AML-193 (cell line): ENCODE measurements at places on chromosomes 11 and 22.

- DNase-seq: no peak
Observed at GRCh38 chr22:23922921-23923320, 28.7 kb downstream of the MIF start.

GRCh38 chr11:117833401-117833891 is 8.9 kb upstream of the FXYD2 start:
- DNase-seq: no peak

GRCh38 chr11:79617561-79617960 is 176.7 kb upstream of the TENM4 start:
- DNase-seq: no peak

DNA sequence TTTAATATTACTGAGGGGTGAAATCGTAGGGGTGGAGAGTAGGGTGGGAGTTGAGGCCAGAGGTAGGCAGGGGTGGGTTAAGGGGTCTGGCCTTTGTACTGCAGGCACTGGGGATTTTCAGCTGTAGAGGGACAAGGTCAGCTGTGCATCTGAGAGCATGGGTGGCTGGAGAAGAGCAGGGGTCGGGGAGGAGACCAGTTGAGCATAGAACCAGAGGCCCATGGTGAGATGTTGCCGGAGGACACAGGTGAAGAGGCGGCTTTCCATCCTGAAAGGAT is 12.1 kb upstream of the CELSR1 start:
- DNase-seq: no peak

DNA sequence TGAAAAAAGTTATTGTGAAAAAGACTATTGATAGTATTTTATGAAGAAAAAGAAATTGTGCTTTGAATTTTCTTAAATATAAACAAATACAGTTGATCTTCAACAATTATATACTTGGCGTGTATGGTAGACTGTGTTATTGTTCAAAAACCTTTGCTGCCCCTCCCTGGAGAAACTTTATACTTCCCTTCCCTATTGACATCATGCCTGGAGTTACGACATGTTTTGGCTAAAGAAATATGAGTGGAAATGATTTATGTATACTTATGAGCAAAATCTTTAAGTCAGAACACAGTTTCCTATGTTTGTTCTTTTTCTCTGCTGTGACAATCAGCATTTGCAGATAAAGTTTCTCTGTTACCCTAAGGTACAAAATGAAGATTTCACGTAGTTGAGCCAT is 243.8 kb downstream of the TMEM135 start:
- DNase-seq: peak; percentile 52

GRCh38 chr22:25666308-25666707 is 75.7 kb upstream of the MYO18B start:
- DNase-seq: peak; percentile 25

GRCh38 chr11:578276-579035 is 2.2 kb downstream of the PHRF1 start:
- DNase-seq: no peak

- no peak for DNase-seq
Observed at GRCh38 chr22:27370269-27370668, 431.3 kb downstream of the MN1 start.

DNA sequence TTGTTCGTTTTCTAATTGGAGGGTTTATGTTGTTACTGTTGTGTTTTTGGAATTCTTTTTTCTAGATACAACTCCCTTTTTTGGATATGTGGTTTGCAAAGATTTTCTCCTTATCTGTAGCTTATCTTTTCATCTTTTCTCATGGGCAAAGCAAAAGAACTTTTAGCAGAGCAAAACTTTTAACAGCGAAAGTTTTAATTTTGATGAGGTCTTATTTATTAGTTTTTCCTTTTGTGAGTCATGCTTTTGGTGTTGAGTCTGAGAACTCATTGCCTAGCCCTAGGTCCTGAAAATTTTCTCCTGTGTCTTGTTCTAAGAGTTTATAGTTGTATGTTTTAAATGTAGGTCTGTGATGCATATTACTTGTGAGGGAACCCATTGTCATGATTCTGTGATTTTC is 99.4 kb downstream of the TEAD1 start:
- no peak for DNase-seq

- no peak for DNase-seq
Observed at GRCh38 chr22:35812600-35812999, 94.9 kb downstream of the APOL5 start.

DNA sequence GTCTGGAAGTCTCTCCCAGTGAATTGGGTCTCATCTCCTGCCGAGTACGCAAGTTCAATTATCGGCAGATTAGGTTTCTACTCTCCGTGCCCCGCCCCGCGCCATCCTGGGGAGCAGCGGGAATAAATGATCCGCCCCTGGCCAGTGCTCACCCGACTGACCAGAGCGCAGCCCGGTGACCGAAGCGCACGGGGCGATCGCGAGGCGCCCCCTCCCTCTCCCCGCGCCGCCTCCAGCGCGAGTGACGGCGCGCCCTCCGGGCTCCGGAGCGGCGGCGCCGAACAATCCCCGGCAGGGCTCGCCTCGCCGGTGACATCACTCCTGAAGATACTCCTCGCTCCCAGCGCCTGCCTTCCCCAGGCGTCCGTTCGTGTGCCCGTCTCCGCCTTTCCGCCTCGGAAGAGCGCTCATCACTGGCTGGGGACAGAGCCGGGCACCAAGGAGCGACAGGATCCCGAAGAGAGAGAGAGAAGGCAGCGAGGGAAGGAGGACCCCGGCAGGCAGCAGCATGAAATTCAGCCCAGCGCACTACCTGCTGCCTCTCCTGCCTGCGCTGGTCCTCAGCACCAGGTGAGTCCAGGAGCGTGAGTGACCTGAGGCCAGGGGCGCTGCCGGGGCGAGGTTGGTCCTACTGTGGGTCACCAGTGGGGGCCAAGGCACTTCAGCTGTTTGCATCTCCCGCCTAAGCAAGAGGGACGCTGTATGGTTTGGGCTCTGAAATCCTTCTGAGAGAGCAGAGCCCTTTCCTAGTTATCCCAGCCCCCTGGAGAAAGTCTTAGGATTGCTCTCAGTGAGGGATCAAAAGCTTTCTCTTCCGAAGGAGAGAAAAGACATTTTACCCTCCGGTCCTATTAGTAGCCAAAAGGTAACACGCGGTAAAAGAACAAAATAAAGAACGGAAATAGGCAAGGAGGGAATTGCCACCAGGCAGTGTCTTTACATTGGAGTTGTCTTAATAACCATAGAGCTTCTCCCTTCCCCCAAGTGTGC is at the start of gene LUZP2:
LUZP2 (plus strand) TSS at position 318 of the 990 bp plus-strand sequence.
- no peak for DNase-seq

DNA sequence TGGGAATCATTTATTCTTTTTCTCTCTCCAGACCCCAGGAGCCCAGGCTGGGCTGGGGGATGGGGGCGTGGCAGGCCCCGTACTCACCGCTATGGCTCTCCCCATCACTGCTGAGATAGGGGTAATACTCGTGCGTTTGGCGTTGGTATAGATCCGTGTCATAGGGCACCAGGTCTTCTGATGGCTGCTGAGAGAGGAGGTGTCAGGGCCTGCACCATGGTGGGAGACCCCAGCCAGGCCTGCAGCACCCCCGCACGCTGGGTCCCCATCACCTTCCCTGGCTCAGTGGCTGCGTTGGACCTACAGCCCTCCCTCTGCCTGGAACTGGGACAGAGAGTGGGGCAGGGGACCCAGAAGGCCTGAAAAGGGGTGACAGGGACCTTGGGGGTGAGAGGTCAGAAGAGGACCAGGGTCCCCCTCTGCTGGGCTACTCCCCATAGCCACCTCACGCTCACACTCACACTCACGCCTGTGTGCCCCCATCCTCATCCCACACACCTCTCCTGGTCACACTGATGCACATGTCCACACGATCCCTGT is 2.7 kb downstream of the SPI1 start:
- DNase-seq: no peak

DNA sequence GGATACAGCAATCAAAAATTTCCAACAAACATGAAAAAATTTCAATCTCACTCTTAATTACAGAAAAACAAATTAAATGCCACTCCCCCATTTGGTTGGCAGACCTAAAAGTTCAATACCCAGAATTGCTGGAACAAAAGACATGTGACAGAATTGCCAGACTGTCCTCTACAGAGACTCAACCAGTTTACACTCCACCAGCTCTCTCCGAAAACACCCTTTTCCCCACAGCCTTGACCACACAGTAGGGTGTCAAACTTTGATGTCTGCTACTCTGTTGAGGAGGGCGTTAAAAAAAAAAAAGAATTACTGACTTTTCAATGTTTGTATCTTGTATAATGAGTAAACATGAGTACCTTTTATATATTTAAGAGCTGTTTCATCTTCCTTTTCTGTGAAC is 44.7 kb upstream of the YPEL1 start:
- DNase-seq: no peak

GRCh38 chr22:20232781-20233180 is 35.3 kb downstream of the RTN4R start:
- DNase-seq: no peak

DNA sequence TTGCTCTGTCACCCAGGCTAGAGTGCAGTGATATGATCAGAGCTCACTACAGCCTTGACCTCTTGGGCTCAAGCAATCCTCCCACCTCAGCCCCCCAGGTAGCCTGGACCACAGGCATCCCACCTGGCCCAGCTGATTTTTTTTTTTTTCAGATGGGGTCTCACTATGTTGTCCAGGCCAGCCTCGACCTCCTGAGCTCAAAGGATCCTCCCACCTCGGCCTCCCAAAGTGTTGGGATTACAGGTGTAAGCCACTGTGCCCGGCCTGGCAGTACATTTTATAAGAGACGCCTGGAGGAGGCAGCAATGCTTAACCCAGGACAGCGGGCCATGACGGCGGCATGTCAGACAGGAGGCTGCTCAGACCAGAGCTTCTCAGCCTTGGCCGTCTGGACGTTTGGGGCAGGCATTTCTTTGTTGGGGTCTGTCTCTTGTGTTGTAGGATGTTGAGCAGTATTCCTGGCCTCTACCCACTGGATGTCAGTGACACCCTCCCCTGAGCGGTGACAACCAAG is 4.3 kb downstream of the LGALS2 start:
- no peak for DNase-seq

DNA sequence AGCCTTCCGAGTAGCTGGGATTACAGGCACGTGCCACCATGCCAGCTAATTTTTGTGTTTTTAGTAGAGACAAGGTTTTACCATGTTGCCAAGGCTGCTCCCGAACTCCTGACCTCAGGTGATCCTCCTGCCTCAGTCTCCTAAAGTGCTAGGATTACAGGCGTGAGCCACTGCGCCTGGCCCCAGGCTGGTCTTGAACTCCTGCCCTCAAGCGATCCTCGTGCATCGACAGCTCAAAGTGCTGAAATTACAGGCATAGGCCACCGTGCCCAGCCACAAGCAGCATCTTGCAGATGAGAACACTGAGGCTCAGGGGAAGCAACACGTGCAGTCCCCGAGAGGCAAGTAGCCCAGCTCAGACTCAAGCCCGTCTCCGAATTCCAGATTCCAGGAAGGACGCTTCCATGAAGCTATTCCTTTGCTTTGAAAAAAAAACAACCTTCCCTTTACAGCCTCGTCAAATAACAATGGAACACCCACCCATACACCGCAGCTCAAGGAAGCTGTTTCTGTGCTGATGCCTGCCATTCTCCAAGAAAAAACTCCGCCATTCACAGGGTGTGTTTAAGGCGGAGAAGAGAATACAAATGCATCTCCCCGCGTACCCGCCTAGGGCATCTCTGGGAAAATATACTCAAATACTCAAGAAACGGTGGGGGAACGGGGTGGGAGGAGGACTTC is 34.5 kb upstream of the PDGFB start:
- DNase-seq: no peak

DNA sequence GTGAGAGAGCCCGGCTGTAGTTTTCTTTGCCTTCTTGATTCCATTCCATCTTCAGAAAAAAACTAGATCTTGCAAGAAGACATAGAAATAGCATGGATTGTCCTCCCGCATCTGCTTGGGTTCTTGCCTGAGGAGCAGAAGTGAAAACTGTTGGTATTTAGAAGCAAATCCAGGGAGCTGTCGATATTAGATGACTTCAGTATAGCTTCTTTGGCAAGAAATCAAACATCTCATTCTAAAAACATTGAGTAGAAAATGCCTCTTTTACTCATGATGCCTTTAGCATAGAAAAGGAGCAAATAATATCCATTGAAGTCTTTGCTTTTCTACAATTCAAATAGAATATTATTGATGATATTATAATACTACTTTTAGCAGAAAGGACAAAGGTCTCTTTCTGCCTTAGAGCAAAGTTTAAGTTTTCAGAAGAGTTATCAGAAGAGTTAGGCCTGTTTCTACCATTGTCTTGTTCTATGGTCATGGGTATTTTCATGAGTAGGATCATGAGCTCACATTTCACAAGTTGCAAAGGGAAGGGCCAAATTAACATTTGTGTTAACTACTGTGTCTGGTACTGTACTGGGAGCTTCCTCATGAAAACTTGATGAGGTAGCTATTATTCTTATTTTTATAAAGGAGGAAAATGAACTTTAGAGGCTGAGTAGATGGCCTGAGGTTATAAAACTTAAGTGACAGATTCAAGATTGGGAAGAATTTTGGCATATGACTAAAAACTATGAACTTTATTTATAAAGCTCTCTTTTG is 49.7 kb downstream of the EXT2 start:
- DNase-seq: no peak

DNA sequence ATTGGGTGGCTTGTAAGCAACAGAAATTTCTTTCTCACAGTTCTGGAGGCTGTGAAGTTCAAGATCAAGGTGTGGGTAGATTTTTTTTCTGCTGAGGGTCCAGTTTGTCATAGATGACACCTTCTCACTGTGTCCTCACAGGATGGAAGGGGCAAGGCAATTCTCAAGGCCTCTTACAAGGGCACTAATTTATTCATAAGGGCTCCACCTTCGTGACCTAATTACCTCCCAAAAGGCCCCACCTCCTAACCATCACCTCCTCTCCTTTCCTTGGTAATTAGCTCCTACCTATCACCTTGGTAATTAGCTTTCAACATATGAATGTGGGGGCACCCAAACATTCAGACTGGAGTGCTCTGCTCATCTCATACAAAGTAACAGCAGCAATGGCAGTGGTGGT is 92.3 kb upstream of the CD44 start:
- no peak for DNase-seq

GRCh38 chr11:80596291-80596810 is 1155.5 kb upstream of the TENM4 start:
- no peak for DNase-seq

DNA sequence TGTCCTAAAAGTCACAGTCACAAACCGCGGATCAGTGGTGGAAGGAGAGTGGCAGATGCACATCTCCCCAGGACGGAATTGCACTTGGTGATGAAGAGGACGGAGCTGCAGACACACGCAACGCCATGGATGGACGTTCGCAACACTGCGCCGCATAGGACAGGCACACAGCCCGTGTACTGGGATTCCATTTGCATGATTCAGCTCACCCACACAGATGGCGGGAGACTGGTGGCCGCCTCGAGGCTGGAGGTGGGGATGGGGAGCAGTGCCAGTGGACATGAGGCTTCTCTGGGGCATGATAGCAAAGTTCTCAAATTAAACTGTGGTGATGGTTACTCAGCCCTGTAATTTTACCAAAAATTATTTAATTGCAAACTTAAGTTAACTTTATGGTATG is 37.4 kb downstream of the DUSP8 start:
- no peak for DNase-seq
